ENCODE measurements at places on chromosomes 2 and 18.

GRCh38 chr2:105100046-105100840 lies 62.4 kb downstream of the MRPS9 start:
- peak; percentile 39 for DNase-seq

- DNase-seq = no peak
Observed at GRCh38 chr2:144453486-144454158, 66.3 kb downstream of the ZEB2 start.

DNA sequence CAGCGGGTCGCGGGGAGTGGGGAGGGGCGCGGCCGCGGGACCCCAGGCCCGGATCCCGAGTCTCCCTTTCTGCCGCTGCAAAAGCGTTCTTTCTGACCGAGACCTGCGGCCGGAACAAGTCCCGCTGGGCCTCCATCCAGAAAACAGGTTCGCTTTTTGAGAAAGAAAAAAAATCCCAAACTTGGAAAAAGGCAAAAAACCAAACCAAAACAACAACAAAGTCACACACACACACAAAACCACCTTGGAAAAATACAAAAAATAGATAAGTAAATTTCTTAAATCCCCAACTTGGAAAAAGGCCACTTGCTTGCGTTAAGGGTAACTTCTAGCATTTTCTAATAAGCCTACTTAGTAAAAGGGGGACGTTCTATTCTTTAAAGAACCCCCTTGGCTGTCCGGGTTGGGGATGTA lies 250 bp upstream of the CHST10 start:
- DNase-seq = no peak

DNA sequence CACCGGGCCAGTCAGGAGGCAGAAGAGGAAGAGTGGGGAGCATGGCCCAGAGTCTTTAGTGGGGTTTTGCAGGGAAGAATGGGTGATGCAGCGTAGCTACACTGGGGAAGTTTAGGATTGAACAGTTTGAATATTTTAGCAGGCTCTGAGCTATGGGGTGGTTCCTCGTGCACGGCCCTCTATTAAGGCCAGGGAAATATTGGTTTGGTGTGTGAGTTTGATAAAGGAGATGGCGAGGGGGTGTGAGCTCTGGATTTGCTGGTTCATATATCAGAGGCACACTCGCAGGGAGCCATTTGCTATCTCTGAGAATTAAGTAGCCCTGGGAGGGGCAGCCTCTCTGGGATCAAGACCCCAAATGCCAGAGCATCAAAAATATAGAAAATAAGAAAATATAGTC lies 50.1 kb downstream of the BOLA3 start:
- no peak for DNase-seq

GRCh38 chr2:150090031-150090430 lies 397.4 kb downstream of the RND3 start:
- DNase-seq = no peak

DNA sequence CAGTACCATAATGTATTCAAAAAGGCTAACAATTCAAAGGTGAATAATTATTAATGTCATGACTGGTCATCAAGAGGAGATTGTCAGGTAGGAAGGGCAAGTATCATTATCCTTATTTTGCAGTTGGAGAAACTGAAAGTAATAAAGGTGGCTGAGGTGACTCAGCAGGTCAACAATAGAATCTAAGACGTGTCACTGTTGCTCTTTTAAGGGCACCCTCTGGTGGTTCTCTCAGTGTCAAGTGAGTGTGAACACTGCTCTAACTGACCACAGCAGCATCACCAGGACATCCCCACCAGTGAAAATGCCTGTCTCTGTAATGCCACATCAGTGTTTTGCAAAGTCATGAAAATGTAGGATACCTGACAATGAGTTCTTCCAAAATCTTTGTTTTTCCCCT lies 69.7 kb downstream of the DCC start:
- no peak for DNase-seq

DNA sequence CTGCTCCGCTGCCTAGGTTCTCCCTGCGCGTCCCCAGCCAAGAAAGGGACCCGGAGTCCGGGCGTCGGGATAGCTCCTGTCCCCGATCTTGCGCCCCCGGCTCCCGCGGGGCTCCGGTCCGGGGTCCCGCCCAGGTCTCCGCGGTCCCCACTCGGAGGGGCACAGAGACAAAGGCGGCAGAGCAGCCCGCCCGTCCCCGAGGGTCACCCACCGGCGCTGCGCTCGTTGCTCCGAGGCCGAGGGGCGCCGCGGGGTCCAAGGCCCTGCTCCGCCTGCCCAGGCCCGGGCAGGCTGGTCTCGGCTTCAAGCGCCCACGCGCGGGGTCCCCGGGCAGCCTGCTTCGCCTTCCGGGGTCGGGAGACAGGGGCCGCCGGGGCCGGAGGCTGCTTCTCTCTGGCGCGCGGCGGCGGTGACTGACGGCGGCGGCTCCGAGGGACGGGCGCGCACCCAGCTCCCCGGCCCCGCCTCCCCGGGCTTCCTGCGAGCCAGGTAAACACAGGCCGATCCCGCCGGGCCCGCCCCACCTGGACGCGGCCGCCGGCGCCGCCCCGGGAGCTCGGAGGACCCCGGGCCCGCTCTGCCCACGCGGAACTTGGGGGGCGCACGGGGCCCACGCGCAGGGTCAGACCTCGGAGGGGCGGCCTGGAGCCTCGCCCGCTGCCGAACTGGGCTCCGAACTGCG lies at the start of gene MBP:
TSS of gene MBP (minus strand) at position 415 of the 682 bp plus-strand sequence. CDS start 27,522 bp downstream, outside the sequence.
- DNase-seq = no peak

GRCh38 chr2:233832869-233833311 lies 21.4 kb downstream of the HJURP start:
- DNase-seq = no peak

GRCh38 chr2:144183727-144184126 lies 336.2 kb downstream of the ZEB2 start:
- no peak for DNase-seq

DNA sequence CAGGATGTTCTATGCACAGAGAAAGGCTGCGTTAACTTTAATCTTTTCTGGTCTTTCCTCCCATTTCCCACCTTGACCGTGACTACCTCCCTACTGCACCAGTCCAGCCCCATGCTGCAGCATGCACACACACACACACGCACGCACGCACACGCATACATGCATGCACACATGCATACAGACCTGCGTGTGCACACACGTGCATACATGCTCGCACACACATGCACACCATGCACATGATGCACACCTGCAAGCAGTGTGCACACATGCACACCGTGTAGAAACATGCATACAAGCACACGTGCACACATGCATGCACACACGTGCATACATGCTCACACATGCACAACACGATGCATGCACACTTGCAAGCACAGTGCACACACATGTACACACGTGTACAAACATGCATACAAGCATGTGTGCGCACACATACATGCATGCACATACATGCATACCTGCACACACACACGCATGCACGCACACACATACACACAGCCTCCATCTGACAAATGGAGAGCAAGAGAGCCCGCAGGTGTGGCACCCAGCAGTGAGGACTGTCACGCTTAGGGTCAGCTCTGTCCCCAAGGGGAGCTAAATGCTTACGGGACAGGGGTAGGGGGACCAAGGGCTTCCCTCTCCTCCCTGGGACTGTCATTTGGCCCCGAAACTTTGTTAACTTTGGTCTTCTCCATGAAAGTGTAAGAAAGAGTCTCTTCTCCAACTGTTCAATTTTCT lies 18.2 kb downstream of the SNORC start:
- DNase-seq = no peak

DNA sequence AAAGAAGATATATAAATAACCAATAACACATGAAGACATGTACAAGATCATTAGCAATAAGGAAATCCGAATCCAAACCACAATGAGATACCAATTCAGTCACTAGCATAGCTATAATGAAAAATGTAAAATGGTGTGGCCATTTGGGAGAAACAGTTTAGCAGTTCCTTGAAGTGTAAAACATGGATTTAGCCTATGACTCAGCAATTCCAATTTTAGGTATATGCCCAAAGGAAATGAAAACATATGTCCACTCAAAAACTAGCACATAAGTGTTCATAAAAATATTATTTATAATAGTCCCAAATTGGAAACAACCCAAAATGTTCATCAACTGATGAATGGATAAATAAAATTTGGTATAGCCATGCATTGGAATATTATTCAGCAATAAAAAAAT lies 165.5 kb upstream of the CRIM1 start:
- no peak for DNase-seq

DNA sequence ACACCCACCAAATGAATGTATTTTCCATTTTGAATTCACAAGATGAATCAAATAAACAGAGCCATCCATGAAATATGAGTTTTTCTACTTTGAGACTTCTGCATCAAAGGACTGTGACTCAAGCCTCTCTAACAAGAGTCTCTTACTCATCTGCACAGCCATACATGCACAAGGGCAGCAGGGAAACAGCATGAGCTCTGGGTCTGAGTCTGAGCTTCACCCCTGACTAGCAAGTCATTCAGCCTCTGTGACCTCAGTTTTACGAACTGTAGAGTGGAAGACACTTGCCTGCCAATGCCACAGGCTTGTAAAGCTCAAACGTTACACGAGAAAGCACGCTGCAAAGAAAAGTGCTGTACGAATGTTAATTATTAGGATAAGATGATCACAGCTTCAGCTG lies 42.9 kb downstream of the MREG start:
- no peak for DNase-seq

DNA sequence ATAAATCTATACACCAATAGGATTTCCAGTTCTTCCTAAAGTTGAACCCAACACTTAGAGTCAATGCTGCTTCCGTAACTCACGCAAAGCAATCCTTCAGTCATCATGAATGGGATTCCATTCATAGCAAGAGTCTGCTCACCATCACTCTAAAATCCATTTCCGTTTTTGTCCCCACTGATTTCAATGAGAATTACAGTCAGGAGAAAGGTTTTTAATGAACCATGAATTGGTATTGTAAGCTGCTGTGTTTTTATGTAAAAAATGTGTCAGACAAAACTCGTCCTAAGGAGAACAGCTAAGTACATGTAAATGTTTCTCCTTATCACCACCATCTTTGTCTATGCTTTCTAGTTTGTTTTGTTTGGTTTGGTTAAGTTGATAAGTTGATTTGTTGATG lies 391.5 kb downstream of the IRS1 start:
- no peak for DNase-seq

- DNase-seq = no peak
Observed at GRCh38 chr18:9991011-9992000, 77.5 kb downstream of the VAPA start.

GRCh38 chr2:12556762-12557161 lies 160.0 kb upstream of the TRIB2 start:
- no peak for DNase-seq

DNA sequence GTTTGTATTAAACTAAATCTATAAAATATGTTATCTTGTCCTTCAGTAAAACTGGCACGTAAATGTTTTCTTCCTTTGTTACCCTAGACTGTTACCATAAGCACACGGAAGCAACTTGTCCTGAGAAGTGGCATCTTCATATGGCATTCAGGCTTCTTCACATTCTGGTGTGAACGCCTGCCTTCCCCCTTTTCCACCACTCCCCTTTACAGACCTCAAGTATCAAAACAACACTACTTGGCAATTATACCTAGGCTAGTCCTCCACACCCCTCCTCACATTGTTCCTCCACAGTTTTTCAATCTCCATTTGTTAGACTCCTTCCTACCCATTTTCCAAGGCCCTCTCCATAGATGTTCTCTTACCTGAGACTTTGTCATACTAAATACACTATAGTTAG lies 2.9 kb downstream of the MEX3C start:
- DNase-seq = no peak

GRCh38 chr18:78459668-78460067 lies 520.0 kb upstream of the SALL3 start:
- DNase-seq = no peak

DNA sequence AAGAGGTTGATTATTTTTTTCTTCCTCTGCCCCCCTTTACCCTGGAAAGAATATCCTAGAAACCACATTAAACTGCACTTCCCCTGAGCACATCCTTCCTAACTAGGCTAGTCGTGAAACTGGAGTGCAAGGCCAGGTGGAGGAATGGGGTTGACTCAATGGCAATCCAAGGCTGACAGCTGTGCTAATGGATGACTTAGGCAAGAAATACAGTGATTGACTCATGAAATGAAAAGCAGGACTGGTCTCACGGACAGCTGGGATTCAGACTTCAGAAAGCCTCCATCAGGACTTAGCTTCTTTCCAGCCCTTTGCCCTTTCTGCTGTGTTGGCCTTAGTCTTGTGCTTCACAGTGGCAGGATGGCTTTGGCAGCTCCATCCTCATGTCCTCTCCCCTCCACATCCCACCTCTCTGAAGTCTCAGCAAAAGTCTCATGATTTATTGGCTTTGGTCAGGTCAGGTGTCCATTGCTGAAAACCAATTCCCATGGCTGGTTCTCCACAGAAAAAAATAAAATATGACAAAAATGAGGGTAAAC lies 33.8 kb downstream of the INSIG2 start:
- peak; percentile 46 for DNase-seq

GRCh38 chr2:32532341-32532740 lies 95.5 kb upstream of the TTC27 start:
- DNase-seq = no peak

DNA sequence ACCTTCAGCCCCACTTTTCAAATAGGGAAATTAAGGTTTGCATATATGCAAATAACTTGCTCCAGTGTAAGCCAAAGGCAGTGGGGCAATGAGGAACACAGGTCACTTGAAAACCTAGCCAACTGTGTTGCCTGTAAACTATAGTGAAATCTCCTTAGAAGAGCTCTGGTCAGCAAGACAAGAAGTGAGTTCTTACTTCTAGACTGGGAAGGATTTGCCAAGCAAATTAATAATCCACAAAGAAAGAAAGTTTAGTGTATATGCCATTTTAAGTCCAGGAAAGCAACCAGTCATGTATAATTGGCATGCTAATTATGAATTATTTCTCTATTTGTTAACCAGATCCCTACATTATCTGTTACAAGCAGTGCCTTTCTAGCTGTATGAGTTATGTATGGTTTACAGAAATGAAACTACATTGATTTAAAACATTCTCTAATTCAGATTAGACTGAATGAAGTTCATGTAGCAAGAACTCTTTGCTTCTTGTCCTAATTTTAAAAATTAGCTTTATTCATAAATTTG lies 129.9 kb downstream of the MTX2 start:
- DNase-seq = no peak

DNA sequence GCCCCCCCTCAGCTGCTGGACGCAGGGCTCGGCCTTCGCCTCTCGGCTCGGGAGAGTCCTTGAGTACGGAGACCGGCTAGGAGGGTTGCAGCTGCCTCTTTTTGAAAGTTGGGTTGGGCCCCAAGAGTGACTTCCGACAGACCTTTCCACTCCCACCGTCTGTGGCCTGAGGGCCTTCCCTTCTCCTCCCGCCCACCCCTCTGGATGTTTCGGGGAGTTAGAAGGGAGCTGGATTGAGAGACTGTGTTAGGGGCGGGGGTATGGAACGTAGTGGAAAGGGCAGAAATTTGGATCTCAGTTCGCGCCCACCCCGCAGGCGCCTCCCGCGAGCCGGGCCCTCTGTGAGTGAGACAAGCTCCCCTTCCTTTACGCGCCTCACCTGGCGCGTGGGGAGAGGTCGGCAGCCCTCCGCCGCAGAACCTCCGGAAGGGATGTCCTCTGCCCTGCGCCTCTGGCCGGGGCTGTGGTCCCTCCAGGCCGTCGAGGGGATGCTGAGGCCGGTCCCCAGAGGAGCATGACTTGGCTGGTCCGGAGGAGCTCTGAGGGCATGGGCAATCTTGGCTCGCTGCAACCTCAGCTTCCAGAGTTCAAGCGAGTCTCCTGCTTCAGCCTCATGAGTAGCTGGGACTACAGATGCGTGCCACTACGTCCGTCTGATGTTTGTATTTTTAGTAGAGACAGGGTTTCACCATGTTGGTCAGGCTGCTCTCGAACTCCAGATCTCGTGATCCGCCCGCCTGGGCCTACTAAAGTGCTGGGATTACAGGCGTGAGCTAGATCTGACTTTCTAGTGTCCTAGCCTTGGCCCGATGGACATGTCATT lies 15.9 kb downstream of the C2orf74 start:
- peak; percentile 14 for DNase-seq
